ENCODE measurements at places on chromosomes 4 and X.

- DNase-seq: no peak
Observed at GRCh38 chrX:137227151-137227550, 193.4 kb upstream of the GPR101 start.

- DNase-seq: no peak
Observed at GRCh38 chr4:142416121-142416520, 430.0 kb downstream of the INPP4B start.

- no peak for DNase-seq
Observed at GRCh38 chr4:108185252-108185651, 16.5 kb upstream of the LEF1 start.

- DNase-seq: no peak
Observed at GRCh38 chr4:31791666-31792065, 1071.5 kb downstream of the PCDH7 start.

GRCh38 chr4:182190306-182190705, 52.9 kb upstream of the TENM3 start:
- no peak for DNase-seq

GRCh38 chrX:45602151-45602550, 401.5 kb upstream of the DIPK2B start:
- DNase-seq: no peak

DNA sequence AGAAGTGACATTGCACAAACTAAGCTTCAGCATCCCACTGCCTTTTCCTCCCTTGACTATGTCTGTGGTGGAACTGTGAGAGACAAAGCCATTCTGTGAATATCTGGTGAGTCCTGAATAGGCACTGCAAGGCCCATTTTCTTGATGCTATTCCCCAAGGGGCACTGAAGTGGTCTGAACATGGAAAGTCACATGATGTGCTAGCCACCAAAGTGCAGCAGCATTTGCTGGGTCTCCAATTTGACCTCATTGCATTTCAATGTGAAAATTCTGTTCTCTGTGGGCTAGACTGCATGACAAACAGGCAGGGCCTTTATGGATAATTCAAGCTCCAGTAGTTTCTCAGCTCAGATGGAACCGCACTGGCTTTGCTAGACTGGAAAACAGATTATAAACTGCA, 627.4 kb upstream of the BOD1L1 start:
- DNase-seq: no peak
